Activated T-helper 1 cell treated with Interleukin-2 at 50 U/mL for 16 hours (primary cell): ENCODE measurements at places on chromosomes 16 and 17.

GRCh38 chr17:7704601-7705268 is at the start of gene EFNB3:
Gene EFNB3 (plus strand): TSS chr17:7705202. CDS start chr17:7705599, 397 bp downstream.
- DNase-seq: no peak

DNA sequence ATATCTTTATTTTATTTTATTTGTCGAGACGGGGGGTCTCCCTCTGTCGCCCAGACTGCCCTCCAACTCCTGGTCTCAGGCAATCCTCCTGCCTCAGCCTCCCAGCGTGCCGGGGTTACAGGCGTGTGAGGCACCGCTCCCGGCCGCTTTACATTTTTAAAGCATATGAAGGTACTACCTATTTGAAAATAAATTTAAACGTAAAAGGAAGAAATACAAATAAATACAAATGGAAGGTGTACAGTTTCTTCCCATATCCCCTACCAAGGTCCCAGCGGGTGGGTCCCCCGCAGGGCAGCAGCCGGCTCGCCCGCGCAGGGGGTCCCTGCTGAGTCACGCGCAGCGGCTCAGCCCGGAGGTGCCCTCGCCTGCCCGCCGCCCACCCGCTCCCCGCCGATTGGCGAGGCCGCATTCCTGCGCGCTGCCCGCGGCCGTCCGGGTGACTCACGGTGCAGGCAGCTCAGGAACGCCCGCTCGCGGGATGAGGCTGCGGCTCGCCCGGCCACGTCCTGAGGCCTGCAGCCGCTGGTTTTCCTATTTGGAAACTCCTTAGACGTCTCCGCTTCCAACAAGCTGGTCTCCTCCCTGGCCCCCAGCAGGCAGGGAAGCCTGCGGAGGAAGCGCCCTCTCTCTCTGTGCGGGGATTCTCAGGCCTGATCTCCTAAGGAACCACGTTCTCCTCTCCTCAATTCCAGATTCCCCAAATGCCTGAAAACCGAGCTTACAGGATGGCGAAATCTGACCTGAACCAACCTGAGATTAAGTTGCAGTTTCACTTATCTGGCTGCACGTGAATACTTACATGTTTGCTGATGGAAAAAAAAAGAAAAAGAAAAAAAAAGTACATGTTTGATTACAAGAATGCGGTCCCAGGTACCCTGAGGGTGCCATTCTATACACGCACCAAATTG is 54.8 kb upstream of the MAP3K14 start:
- DNase-seq: no peak

DNA sequence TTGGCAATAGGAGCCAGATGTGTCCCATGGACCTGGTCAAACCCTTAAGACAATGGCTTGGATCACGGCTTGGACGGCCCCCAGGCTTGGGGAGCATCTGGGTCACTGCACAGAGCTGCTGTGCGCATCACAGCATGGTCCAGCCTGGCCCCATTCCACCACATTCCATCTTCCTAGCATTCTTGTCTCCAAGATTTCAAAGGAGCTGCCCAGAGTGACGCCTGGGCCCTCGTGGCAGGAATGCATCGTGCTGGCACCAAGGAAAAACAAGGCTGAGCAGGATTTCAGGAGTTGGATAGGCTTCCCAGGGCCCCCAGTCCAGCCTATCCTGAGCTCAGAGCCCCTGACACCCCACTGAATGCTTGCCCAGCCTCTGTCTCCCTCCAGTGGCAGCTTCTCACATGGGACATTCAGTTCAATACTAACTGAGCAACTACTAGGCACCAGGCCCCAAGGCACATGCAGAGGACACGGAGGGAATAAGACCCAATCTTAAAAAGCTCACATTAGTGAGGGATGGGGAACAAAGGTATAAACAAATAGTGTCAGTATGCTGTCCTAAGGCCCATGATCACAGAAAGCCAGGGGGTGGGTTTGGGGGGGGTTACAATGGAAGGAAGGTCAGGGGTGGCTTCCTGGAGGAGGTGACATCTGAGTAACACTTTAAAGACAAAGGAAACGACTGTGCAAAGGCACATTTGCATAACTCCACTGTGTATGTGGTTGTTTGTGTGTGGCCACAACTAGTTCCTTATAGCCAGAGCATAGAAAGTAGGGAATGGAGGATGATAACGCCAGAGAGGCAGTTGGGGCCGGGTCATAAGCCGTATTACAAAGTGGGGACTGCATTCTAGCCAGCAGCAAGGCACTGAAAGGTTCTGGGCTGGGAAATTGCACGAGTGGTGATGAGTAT is 34.1 kb downstream of the TK2 start:
- DNase-seq: no peak

DNA sequence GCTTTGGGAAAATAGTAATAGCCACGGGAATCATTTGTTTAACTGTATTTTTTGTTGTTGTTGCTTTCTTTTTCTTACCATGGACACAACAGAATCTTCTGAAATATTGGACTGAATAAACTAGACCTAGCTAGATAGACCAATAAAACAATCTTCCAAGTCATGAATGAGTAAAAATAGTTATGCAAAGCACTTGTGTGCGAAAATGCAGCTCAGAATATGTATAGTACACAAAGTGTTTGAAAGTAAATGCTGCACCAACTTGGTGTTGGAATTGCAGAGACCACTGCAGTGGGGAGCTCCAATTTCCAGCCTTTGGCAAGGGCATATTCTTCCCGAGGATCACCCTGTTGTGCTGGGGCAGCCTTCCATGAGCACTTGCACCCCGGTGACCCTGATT is 68.0 kb downstream of the AATF start:
- DNase-seq: no peak

DNA sequence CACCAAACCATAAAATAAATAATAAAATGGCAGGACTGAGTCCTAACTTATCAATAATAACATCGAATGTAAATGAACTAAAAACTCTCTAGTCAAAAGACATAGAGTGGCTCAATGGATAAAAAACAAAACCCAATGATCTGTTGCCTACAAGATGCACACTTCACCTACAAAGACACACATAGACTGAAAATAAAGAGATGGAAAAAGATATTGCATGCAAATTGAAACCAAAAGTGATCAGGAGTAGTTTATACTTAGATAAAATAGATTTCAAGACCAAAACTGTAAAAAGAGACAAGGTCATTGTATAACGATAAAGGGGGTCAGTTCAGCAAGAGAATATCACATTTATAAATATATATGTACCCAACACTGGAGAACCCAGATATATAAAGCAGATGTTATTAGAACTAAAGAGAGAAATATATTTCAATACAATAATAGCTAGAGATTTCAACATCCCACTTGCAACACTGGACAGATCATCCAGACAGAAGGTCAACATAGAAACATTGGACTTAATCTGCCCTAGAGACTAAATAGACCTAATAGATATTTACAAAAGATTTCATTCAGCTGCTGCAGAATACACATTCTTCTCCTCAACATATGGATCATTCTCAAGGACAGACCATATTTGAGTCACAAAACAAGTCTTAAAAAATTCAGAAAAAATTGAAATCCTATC is 29.8 kb downstream of the SLC47A2 start:
- no peak for DNase-seq

GRCh38 chr16:9151074-9151473 is 59.6 kb downstream of the HAPSTR1 start:
- no peak for DNase-seq

GRCh38 chr17:66799849-66800537 is 34.9 kb upstream of the CACNG5 start:
- no peak for DNase-seq

DNA sequence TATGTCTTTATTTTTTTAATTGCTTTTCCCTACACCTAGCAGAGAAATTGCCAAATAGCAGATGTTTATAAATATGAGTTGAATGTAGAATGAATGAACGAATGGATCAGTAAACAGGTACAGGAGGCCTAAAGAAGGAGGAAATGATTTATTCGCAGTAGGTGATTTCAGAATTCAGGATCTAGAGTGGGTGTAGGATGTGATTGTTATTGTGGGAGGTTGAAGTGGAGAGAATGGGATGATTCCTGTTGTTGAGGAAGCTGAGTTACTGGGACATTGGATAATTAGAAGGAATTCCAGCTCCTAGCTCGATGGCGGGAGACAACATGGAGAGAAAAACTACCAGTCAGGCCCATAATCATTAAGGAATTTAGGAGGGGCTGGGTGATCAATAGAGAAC is 42.2 kb downstream of the MRTFB start:
- no peak for DNase-seq

DNA sequence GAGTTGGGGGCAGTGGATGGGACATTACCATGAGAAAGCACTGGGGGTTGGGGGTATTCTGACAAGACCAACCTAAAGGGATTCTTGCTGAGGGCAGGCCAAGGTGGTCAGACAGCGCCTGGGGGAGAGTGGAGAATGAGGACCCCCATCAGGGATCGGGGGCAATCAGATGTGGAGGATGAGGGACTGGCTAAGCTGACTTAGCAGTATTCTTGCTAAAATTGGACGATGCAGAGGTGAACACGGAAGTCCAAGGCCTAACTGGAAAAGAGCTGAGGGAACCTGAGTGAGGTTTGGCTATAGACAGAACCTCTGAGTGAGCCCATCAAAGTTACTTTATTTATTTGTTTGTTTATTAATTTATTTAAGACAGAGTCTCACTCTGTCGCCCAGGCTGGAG is 9.2 kb downstream of the QPRT start:
- DNase-seq: no peak
